ENCODE measurements at places on chromosomes 2 and 18.

- DNase-seq = no peak
Measured at GRCh38 chr2:192026059-192026824, 168.5 kb downstream of the TMEFF2 start.

DNA sequence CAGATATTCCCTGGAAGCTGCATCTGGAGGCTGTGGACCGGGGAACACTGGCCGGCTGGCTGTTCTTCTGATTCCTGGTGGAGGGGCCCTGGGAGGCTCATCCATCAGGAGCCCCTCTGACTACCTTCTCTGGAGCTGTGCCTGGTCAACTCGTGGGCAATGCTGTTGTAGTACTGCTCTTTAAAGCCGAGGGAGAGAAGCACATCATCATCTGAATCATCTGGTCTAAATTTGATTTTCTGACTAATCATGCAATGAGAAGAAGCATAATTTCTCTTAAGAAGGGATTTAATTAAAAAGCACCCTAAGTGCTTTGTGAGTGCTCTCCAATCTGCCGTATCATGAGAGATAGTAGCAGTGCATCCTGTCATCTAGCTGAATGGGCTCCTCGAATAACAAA lies 229.5 kb downstream of the FHOD3 start:
- no peak for DNase-seq

- no peak for DNase-seq
Measured at GRCh38 chr2:94870440-94871225, 597 bp upstream of the TEKT4 start.

GRCh38 chr18:48847807-48848486 lies 102.8 kb downstream of the SMAD7 start:
- DNase-seq = no peak

DNA sequence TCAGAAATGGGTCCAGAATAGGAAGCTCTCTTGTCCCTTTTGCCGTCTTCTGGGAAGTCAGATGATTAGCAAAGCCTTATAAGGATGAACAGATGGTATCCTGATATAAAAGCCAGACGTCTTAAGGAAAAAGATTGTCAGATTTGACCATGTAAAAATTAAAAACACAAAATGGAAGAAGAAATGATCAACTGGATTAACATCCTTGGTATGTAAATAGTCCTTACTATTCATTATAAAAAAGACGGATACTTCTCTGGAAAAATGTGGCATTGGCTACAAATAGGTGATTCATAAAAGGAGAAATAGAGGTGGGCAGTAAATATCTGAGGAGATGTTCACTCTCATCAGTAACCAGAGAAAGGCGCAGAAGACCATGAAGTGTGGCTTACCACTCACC lies 33.7 kb upstream of the SCLY start:
- DNase-seq = no peak

DNA sequence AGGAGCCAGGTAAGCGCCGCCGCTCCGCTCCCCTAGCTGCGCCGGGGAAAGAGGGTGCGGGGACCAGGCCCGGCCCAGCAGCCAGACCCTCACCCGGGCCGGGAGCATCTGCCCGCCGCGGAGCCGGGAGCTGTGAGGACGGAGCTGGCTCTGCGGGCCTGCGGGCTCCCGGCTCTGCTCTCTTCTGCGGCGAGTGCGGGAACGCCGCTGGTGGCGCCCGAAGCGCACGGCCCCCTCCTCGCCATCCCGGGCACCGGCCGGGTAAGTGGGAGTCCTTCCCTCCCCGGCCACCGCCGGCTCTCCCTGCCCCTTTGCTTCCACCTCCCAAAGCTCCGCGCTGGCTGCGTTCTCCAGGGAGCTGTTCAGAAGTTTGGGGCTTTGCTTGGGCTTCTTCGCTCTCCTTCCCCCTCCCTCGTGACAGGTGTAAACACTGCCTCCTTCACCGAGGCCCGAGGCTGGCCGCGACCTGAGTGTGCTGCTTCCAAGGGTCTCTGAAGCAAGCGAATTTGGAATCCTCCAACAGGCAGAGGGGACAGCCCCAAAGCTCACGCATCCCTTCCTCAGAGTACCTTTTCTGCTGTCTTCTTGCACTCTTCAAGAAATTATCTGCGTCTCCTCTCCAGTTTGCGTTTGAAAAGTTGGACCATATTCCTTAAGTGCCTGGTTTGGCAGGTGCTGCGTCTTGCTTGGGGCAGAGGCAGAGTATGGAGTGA lies 632 bp downstream of the AFTPH start:
- no peak for DNase-seq

DNA sequence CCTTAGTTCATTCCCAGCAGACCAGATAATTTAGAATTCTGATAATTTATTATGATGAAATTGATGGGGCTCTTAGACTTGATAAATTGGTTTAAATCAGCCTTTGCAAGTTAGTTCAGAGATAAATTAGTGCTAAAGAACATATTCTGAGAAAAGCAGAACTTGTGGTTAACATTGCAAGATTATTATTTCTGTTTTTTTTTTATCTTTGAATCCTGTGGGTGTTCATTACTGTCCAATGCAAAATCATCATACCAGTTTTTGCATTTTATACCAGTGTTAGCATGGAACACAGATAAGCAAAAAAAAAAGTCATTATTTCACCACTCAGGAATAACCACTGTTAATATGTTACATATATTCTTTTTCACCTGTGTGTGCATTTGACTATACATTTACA lies 9.1 kb downstream of the SEPTIN2 start:
- no peak for DNase-seq

- no peak for DNase-seq
Measured at GRCh38 chr18:13258921-13259320, 40.4 kb downstream of the LDLRAD4 start.

DNA sequence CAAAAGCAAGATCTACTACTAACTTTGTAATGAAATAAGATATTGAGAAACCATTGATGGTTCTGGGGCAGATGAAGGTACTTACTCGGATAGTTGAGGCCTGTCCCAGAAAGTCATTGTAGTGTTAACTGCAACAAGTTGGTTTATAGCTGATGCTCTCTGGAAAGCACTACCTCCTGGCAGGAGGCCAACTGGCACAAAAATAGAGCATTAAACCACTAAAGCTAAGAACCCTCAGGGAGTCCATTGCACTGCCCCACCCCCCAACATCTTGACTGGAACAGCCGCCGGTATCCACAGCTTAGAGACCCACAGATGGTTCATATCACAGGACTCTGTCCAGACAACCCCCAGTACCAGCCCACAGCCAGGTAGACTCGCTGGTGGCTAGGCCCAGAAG lies 552.5 kb upstream of the CRIM1 start:
- DNase-seq = no peak

DNA sequence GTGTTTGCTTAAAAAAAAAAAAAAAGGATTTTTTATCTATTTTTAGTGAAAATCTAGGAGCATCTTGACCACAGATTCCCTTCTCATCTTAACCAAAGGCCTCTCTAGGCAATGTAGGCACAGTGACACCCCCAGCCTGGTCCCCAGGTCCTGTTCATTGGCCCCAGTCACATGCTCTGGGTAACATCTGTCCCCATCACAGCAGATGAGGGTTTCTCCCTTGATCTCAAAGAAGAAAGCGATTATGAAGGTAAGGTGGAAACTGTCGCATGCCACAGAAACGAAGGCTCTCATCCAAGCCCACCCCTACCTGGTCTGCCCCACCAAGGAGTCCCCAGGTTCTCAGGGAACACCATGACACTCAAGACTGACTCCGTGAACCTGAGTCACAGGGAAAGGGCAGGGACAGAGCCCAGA lies 4.7 kb downstream of the HS6ST1 start:
- DNase-seq = no peak

DNA sequence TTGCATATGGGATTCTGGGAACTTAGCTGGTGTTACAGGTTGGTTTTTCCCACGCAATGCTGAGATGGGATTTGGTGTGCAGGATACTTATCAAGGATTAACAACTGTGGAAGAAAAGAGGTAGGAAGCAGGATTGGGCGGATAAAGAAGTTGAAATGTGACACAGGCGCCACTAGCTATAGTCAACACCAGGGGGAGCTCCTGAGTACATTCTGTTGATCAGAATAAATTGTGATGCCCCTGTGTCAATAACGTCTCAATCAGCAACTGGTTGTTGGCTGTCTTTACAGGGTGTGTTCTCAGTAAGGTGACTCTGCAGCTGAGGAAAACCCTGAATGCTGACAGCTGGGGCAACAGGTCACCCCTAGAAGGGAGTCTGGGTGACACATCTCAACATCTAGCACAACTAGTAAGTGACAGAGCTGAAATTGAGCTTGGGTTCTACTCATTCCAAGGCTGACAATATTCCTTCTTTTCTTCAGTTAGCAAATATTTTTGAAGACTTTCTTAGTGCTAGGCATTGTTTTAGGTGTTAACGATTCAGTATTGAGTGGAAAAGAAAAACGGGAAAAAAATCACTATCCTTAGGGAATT lies 143.0 kb downstream of the ARL6IP6 start:
- no peak for DNase-seq

DNA sequence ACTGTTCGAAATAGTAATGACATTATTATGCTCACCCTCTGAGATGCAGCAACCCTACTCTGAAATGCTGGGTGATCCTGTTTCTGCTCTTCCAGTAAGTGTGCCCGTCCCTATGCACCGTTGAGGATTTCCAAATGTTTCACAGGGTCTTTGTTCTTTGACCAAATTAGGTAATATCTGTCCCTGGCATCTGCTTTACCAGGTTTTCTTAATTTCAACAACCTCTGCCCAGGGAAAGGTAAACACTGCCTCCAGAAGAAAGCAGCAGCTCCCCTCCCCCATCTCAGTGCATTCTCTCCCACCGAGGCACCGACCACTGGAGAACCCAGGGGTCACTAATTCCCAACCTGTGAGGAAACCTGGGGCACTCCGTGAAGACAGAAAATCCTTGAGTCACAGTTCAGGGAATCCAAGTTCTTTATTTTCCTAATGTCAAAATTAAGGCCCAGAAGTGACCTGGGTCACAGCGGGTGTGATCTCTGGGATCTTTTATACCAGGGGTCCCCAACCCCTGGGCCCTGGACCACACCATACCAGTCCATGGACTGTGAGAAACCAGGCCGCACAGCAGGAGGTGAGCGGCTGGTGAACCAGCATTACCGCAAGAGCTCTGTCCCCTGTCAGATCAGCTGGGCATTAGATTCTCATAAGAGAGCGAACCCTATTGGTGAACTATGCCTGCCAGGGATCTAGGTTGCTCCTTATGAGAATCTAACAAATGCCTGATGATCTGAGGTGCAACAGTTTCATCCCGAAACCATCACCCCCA lies 1.2 kb upstream of the GRB14 start:
- no peak for DNase-seq

GRCh38 chr2:164335947-164336346 lies 285.3 kb downstream of the GRB14 start:
- no peak for DNase-seq

DNA sequence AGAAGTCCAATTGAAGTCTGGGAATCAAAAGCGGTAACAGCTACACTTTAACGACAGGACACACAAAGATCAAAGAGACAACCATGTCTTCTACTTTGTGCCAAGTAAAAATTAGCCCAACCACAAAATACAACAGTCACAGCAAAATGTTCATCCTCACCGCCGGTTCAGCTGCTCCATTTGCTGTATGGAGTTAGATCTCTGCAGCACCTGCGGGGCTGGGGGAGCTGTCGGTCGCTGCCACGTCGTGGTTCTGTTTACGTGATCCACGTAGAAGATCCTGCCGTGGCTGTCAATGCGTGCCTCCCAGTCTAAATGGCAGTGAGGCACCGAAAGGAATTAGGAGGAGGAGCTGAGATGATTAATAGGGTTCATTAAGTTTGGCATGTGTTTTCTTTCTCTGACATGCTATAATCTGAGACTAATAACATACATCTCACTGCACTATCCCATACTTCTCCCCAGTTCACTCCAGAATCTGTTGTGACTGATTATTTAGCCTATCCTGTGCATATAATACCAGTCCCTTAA lies 136.5 kb upstream of the STK17B start:
- DNase-seq = no peak

- DNase-seq = no peak
Measured at GRCh38 chr2:28613633-28614501, 118.0 kb downstream of the PLB1 start.

- no peak for DNase-seq
Measured at GRCh38 chr2:33001823-33002222, 55.1 kb downstream of the LTBP1 start.

- DNase-seq = no peak
Measured at GRCh38 chr2:196481324-196481697, 158.2 kb upstream of the CCDC150 start.

DNA sequence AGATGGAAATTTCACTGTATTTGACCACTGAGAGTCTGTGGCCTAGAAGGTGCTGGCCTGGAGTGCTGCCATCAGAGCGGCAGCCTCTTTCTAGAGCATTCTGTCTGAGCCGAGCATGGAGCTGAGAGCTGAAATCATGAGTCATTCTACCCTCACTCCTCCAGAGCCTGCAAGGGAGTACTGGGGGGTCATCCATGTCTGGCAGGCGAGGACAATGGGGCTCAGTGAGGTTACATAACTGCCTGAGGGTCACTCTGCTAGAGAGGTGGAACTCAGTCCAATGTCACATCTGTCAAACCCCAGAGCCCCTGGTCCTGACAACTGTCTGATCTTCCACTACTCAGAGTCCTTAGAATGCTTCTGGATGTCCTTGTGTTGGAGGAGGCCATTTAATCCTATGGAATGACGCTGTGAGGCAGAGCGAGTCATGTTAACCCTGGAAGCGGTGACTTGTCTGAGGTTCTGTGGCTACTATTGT lies 65.3 kb downstream of the HAUS1 start:
- DNase-seq = no peak

GRCh38 chr18:23693846-23694245 lies 4.6 kb downstream of the LAMA3 start:
- DNase-seq = no peak

DNA sequence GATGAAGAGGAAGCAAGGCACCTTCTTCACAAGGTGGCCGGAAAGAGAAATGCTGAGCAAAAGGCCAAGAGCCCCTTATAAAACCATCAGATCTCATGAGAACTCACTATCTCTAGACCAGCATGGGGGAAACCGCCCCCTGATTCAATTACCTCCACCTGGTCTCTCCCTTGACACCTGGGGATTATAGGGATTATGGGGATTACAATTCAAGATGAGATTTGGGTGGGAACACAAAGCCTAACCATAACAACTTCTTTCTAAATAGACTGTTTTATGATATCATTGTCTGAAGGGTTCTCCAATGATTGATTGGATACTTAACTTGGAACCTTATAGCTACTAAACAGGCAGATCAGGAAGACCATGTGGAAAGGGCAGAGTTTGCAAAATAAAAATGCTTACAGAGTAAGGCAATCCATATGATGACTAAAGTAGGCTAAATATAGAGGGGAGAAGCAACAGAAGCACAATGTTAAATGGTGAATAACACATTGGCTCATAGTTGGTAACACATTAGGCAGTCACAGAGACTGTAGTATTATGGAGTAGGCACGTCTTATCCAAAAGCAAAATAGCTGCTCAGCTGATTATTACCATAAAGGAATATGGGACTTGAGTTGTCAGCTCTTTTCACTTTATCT lies 179.0 kb downstream of the BARD1 start:
- DNase-seq = no peak

- no peak for DNase-seq
Measured at GRCh38 chr2:18176679-18177215, 298.3 kb downstream of the KCNS3 start.
